ENCODE measurements at places on chromosomes 4 and X.

- DNase-seq = no peak
Measured at GRCh38 chr4:82528074-82528473, 33.7 kb downstream of the TMEM150C start.

DNA sequence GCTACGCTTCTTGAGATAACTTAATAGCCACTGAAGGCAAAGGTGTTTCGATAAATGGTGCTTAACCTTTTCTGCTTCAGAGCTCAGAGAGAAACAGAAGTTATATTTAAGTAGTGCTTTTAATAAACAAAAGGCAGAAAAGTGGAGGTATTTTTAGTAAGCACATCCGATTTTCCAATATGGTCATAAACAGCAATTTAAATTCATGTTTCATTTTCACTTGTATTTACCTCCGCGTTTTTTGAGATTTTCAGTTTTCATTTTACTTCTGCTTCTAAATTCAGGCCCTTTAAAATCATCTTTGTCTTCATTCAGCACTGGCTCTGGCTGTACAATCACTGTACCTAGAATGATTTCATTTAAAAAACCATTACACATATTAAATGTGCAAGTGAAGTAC lies 92.4 kb downstream of the ATRX start:
- DNase-seq = no peak

- no peak for DNase-seq
Measured at GRCh38 chr4:99817309-99817890, 773 bp downstream of the DAPP1 start.

- no peak for DNase-seq
Measured at GRCh38 chrX:88284844-88285243, 462.2 kb upstream of the CPXCR1 start.

DNA sequence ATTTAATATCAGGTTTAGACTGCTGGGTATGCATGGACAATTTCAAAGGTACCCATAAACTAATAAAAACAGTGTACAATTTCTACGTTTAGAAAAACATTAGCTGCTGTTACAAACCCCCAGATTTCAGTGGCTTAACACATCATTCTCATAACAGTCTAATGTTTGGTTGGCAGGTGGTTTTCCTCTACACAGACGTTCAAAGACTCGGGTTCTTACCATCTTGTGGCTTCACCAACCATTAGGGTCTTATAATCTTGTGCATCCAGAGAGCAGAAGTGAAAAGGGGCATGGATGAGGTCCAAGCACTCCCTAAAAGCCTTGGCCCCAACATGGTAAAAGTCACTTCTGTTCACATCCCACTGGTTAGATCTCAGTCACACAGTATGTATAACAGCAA lies 71.6 kb downstream of the SH3RF1 start:
- no peak for DNase-seq

Data from activated T-helper 1 cell treated with anti-CD3 and anti-CD28 coated beads, Interleukin-2, amount 50 U/mL, for 16 hours (primary cell).